HuH-7.5 (cell line): ENCODE measurements at places on chromosomes 7 and 10.

DNA sequence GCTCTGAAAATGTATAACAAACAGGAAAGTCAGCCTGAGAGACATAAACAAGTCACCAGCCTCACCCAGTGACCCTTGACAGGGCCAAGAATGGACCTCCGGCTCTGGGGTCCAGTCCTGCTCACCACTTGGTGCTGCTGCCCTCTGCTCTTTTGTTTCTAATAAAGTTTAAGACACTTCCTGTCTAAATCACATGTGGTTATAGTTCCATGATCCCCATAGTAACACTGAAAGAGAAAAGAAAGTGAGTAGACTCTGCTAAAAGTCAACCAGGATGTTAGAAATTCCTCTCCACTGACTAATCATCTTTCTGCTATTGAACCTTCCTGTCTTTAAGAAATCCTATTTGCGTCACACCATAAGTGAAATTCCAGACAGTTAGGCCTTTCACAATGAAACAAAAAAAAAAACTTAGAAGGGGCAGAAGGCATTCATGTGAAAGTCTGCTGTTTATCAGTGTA, 179.2 kb upstream of the BET1 start:
- peak; percentile 6 for DNase-seq

DNA sequence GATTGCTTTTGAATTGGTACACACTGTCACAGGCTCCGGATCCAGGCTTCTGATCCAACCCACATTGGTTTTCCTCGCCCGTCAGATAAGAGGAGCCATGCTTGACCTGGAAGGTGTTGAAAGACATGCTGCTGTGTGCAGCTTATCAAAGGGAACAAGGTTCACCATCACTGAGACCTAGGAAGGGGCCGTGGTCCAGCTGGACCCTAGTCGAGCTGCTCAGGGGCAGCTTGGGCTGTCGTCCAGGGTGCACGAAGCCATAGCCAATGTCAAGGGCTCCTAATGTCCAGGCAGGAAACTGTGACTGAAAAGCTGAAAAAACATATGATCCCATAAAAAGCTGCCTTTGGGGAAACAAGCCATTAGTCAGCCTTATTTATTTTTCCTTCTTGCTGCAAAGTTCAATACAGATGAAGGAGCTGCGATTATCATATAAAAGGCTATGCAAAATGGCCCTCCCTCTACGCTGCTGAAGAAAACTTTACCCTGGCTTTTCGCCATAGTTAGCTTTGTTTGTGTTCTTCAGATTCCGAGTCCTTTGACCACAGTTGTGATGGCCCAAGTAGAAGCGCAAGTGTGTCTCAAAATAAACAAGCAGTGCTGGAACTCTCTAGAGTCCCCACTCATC, 118.0 kb downstream of the CREB5 start:
- no peak for DNase-seq

DNA sequence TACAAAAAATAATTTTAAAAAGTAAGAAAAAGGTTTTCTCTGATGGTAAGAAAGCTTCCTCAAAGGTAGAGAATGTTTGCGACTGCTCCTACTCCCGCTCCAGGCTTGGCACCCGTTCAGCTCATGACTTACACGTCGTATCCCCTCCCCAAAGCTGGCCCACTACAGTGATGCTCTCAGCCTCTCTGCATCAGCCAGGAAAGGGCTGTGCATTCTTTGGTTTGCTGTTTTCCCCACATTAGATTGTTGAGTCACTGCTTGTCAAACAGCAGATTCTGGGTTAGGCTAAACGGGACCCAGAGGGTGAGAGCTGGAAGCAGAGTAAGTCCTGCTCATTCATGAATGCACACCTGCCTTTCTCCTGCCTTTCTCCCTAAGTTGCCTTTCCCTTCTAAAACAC, 54.7 kb upstream of the NMT2 start:
- DNase-seq: no peak

DNA sequence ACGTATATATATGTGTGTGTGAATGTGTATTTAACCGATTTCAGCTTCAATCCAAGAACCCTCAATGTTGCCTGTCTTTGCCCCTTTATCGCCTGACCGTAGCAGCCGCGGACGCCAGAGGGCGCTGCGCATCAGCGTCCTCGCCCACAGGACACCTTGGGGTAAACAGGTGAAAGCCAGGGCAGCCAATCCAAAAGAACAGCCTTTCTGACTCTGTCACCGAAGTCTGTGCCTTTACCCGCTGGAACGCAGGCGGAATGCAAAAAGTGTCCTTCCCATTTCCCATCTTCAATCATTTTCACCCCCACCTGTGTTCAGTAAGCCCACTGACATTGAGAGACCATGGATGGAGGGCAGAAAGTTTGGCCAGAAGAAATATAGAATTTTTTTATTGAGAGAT, 3.6 kb downstream of the NXPH1 start:
- peak; percentile 96 for DNase-seq

GRCh38 chr7:87391020-87391701, 45.7 kb downstream of the CROT start:
- no peak for DNase-seq

- no peak for DNase-seq
These were observed at the start of gene APBB1IP for GRCh38 chr10:26437637-26438461. Gene APBB1IP (plus strand): TSS chr10:26438341. CDS start chr10:26492327, 53,986 bp downstream.

DNA sequence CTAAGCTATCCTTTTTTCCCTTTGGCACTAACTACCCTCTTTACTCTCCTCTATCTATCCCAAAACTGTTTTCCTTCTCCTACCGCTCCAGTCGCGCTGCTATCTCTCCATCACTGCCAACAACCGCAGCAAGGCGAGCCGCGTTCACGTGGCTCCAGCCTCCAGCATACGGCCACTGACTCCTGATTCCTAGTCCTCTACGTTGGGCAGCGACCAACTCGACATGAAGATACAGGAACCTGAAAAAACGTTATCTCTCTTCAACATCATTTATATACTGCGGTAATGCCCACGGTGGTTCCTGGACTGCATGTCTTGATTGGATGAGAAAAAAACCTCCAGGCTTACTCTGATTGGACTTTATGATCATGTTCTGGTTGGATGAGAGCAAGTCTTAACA, 129.5 kb downstream of the ZNF716 start:
- no peak for DNase-seq

- DNase-seq: no peak
These were observed 172.4 kb downstream of the COBL start for GRCh38 chr7:51144178-51144577.
